ENCODE measurements at places on chromosomes 7 and 10.
A peak's percentile ranks its signal among the peaks of the same experiment; 100 is the strongest.

DNA sequence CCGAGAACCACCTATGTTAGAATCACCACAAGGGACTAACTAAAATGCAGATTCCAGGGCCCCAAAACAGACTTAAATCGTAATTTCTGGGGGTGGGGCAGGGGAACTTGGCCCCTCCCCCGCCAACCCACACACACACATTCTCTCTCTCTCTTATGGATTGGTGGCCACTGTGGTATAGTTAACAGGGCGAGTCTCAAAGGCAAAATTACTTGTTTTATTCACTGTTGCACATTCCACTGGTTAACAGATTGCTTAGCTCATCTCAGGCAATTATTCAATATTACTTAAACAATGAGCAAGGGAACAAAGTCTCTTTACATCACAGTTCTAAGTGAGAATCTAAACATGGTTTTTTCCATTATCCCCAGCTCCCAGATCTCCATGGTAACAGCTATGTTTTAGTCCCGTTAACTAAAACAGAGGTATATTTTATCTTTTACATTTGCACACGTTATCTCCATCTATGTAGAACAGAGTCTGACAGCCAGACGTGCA is 38.5 kb downstream of the IGF2BP3 start:
- DNase-seq = no peak

- no peak for DNase-seq
These were observed 30.8 kb downstream of the CPXM2 start for GRCh38 chr10:123860856-123861255.

DNA sequence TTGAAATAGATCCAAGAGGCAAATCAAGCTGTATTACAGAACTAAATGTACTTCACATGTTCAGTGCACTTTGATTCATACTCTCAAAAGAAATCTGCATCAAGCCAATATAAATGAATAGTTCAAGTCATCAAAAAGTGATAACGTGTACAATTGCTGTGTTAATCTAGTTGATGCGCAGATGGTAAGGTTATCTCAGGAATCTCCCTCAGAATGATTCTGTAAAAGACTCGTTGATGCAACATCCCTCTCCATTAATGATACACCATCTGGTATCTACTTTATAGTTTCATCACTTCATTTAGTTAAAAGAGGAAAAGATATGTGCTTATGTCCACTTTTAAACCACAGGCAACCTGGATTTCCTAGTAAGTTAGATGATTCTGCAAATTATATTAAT is 200.6 kb downstream of the CHCHD3 start:
- no peak for DNase-seq

DNA sequence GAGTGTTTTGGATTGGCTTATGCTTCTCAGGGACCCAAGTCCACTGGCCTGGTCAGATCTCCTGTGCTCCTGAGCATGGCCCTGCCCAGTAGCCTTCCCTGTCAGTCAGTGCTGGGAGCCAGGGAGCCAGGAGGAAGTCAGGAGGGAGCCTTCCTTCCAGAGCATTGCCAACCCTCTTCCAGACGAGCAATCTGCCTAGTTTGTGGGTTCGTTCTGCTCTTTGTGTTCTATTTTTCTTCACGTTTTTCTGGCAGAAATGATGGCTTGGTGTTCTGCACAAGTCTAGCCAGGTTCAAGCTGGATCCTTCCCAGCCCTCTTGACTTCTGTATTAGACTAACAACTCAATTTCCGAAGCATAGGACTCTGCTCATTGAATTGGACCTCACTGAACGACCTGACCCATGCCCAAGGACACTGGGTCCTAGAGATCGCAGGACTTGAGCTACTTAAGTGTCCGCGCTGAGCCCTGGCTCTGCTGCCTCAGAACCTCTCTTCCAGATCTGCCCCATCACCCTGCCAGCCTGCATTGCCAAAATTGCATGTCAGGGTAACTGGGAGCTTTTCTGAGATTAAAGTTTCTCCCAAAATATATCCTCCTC is 76.2 kb upstream of the MPP7 start:
- no peak for DNase-seq

DNA sequence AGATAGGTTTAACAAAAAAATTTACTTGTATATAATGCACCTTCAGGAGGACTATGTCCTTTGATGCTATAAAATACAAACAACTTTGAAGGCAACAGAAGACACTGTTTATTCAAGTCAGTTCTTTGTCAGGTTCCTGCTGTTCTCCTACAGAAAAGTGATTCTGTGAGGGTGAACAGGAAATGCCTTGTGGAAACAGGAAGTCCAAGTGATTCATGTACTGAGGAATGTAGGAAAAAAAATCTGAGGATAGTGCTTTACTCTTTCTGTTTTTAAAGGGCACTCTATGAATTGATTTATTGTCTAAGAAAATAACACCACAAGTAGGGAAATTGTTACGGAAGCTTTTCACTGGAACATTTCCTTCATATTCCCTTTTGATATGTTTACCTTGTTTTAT is 171.9 kb downstream of the HDAC9 start:
- no peak for DNase-seq

GRCh38 chr7:50212666-50213621 is 91.6 kb upstream of the IKZF1 start:
- DNase-seq = no peak

GRCh38 chr7:37191797-37192196 is 256.9 kb downstream of the ELMO1 start:
- DNase-seq = no peak

DNA sequence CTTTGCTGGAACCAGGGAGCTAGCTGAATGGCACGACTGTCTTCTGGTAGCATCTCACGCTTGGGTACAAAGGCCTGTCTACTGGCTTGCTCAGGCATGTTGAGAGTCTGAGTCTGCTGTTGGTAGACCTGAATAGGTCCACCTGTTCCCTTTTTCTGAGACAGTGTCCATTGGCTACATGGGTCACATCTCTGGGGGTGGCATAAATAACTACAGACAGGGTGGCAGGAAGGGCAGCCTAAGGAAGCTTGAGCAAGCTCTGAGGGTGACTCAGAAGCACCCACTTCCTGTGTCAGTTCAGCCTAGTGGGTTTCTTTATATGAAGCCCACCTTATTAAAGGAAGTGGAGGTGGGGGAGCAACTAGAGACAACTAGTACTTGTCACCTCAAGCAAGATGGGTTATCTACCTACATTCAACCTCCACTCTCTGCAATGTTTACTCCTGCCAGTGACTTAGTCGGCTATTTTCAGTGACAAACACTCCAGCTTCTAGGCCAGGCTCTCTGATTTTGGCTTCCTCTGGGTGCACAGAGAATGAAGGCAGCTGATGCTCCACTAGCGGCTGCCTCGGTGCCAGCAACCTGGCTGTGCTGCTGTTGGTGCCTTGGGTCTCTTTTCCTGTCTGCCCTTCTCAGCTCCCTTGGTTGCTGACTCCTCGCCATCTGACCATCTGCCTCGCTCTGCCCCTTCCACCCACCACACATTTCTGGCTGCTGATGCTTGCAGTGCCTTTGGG is 5.7 kb upstream of the ZYX start:
- DNase-seq = peak; percentile 77

- no peak for DNase-seq
These were observed 63.9 kb downstream of the VOPP1 start for GRCh38 chr7:55508221-55509011.

DNA sequence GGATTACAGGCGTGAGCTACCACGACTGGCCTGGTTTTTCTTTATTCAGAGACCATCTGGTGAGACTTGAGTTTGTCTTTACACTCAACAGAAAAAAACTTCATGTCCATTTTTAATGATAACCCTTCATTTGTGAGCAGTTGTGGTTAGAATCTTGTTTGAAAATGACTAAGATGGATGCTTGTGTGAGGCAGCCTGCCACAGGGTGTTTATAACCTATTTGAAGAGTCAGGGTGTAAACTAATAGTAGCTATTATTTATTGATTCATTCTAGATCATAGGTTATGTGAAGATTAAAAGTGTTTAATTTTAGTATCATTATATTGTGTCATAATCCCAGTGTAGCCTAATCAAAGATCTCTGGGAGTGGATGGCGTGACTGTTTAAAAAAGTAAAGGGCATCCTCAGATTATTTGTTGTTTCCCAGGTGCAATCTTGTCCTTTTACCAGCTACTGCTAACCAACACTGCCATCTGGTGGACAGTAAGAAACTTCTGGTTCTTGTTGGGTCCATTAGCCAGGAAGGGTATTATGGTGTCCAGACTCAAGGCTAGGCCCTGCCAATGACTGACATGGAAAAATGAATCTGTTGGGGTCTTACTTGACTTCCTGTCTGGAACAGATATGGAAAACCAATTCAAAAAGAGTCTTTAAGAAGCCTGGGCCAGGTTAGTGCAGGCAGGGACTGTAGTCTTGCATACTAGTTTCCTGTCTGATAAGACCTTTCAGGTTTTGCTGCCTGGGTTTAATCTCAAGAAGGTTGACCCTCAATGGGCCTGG is 24.9 kb downstream of the NRBF2 start:
- DNase-seq = peak; percentile 88

DNA sequence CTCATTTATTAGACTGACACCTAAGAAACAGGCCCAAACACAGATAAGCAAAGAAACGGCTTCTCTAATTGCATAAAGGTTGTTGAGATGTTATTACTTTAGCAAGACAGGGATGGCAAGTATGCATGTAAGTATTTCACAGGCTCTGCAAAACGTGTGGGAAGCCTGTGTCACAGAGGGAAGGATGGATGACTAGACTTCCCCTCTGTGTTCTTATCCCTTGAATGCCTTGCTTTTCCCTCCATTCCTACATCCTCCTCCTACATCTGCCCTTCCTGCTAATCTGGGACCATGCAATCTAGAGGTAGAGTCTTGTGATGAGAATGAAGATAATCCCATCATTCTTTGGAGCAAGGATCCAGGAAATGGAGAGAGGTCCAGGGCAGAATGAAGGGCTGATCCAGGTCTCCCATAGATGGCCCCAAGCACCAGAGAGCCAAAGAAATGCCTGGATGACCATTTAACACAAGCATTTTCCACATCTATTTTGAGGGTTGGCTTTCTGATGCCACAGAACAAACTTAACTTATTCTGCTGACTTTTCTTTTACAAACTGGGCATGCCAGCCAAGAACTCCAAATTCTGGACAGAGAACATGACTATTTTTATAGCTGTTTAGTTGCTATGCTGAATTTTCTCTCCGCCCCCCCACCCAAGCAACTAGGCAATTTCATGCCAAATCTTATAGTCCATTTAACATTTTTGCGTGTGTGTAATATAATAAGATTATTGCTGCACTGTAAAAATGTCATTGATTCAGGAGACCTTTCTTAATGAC is 48.1 kb downstream of the NRP1 start:
- no peak for DNase-seq

DNA sequence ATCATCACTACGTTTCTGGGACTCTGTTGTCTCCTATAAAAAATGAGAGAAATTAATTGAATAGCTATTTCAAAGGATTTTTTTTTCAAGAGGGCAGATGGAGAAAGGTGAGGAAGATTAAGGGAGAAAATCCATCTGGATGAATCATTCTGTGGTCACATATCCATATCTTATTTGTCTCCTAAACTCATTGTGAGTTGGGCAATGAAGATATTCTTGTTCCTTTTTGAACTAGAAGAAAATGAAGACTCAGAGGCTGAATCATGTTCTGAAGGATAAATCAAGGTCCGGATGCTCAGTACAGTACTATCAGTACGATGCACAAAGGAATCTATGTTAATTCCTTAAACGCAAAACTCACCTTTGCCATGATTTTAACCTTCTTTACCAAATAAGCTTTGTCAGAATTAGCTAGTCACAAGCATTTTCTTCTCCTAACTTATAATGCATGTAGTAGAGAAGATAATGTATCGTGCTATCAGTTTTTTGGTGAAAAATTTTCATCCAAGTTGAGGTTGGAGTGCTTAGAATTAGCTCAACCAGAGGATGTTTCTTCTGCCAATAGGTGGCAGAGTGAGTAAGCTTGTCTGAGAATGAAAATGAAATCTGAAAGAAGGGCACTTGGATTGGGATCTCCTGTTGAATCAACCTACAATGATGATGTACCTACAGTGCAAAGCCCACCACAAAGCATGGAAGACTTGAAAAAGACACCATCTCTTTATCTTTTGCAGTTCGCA is 446.9 kb downstream of the KIF20B start:
- no peak for DNase-seq

DNA sequence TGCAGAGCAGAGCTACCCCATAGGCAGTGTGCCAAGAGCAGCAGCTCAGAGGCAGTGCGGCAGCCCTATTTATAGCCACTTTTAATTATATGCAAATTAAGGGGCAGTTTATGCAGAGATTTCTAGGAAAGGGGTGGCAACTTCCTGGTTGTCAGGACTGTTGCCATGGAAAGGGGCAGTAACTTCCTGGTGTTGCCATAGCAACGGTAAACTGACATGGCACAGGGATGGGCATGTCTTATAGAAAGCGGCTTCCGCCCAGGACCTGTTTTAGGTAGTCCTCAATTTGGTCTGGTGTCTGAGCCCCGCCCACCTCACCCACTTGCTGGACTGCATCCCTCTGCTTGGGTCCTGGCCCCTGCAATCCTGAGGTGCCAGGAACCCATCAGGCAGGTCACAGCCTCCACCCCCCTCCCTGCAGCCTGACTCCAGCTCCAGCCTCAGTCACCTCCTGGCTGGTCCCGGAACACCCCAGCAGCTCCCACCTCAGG is 115.8 kb downstream of the TMEM130 start:
- DNase-seq = no peak

GRCh38 chr10:1733720-1734119 is 3.6 kb downstream of the ADARB2 start:
- no peak for DNase-seq

GRCh38 chr10:88027570-88027969 is 164.1 kb downstream of the PTEN start:
- no peak for DNase-seq

GRCh38 chr10:48464871-48465736 is 139.8 kb downstream of the ARHGAP22 start:
- no peak for DNase-seq

DNA sequence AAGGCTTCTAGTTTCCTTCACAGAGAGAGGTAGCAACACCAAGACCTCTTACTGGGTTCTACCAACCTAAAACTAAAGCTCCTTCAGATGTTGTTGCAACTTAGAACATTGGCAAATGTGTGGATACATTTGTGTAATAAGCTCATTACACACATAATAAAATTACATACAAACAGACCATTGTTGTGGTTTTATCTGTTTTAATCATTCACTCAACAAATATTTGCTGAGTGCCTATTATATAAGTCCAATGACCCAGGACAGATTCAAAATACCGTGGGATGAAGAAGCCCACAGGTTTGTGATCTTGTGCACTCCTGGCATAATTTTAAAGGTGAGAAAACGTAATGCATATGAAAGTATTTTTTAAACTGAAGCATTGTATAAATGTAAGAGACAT is 160.4 kb upstream of the NPVF start:
- DNase-seq = no peak

Measured in CD8-positive, alpha-beta T cell (primary cell).